ENCODE measurements at places on chromosomes 5 and 9.

- DNase-seq: no peak
Measured at GRCh38 chr9:84880835-84881234, 211.3 kb downstream of the NTRK2 start.

- DNase-seq: no peak
Measured at GRCh38 chr9:14899815-14900193, 10.4 kb downstream of the FREM1 start.

- DNase-seq: no peak
Measured at GRCh38 chr5:160434022-160434531, 12.4 kb downstream of the PTTG1 start.

DNA sequence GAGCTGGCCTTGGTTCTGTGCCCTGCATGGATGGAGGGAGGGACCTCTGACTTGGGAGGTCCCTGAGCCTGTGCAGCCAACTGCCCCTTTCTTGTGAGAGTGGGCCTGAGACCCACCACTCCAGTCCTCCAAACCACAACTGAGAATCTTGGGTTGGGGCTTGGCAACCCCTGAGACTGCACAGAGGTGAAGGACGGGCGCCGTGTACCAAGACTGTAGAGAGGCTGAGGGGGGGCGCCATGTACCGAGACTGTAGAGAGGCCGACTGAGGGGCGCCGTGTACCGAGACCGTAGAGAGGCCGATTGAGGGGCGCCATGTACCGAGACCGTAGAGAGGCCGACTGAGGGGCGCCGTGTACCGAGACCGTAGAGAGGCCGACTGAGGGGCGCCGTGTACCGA, 59.3 kb upstream of the CACNA1B start:
- no peak for DNase-seq

- DNase-seq: no peak
Measured at GRCh38 chr5:32325062-32325461, 12.3 kb upstream of the MTMR12 start.

- DNase-seq: no peak
Measured at GRCh38 chr5:34009610-34010009, 1.8 kb upstream of the AMACR start.

- no peak for DNase-seq
Measured at GRCh38 chr5:172637110-172637580, 3.9 kb upstream of the NEURL1B start.

DNA sequence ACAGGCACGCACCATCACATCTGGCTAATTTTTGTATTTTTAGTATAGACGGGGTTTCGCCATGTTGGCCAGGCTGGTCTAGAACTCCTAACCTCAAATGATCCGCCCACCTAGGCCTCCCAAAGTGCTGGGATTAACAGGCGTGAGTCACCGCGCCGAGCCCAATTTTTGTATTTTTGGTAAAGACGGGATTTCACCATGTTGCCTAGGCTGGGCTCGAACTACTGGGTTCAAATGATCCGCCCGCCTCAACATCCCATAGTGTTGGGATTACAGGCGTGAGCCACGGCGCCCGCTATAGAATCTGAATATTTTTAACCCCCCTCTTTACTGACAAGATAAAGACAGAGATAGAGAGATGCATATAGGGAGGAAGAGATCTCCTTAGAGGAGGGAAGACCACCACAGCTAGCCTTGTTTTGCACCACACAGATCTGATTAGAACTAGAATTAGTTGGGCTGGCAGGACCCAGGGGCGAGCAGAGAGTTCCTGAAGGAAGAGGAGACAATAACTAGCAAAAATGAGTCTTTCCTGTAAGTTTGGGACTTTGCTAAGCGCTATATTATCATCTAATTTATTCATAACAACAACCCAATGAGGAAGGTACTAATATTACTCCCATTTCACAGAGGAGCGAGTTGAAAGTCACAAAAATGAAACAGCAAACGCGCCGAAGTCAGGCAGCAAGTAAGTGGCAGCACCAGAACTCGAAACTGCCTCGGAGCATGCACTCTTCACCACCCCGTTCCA, 1.5 kb upstream of the ANKHD1 start:
- DNase-seq: no peak

DNA sequence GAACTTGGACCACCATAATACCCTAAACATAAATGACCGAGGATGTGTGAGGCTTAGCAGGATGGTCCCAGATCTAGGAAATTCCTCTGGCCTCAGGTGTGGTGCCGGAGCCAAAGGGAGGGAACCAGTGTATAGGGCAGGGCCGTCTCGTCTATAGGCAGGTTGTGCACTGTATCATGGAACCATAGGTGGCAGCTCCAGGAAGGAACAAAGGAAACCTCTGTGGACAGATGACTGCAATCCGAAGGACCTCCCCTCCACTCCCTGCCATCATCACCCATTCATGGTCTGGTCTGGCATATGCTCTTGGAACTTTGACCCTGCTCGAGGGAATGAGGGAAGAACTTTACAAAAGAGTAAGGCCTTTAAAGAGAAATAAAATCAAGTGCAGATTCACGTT, 2.9 kb upstream of the MACIR start:
- no peak for DNase-seq

DNA sequence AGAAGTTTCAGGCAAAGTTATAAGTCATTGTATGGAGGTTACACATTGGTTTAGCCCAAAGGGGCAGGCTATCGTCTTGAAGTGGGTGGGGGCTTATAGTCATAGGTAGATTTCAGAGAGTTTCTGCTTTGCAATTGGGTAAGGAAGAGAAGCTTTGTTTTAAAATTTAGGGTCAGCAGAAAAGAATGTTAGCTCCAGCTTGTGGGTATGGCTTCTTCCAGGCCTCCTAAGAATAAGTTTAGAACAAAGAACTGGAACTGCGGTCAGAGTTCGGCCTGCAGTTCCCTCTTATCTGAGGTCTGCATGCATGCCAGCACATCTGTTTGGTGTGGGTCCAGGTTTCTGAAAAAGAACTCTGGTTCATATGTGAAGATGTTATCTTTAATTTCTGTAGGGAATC, 96.1 kb downstream of the CYFIP2 start:
- no peak for DNase-seq

All from activated effector memory CD4-positive, alpha-beta T cell treated with Interleukin-2 at 50 U/mL for 16 hours (primary cell).